ENCODE measurements at places on chromosomes 5 and 9.

GRCh38 chr5:159886296-159886695 lies 30.0 kb upstream of the ADRA1B start:
- DNase-seq = no peak

DNA sequence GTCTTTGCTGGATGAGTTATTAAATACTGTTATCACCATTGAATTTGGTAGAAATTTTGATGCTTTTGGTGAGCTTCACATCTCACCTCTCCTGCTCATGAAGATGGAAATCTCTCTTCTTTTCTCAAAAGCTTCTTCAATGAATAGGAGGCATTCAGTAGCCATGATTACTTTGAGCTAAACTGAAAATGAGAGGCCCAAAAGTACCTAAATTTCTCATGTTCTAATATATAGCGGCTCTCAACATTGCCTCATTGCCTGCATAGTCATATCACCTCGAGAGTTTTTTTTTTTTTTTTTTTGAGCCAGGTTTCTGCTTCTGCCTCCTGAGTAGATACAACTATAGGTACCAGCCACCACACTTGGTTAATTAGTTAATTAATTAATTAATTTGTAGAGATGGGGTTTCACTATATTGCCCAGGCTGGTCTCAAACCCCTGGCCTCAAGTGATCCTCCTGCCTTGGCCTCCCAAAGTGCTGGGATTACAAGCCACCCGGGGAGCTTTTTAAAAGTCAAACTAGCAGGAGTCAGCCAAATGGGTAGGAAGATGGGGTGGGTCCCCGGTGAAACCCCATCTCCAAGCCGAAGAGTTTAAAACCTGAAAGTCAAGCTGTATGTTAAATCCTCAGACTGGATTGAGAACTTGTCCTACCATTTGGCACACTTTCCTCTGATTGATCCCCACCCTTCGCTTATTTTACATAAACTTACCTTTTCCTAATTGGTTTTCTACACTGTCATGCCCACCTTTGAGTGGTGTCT lies 169.0 kb downstream of the DOCK2 start:
- DNase-seq = no peak

- no peak for DNase-seq
Measured at GRCh38 chr5:88761269-88761850, 121.6 kb downstream of the MEF2C start.

DNA sequence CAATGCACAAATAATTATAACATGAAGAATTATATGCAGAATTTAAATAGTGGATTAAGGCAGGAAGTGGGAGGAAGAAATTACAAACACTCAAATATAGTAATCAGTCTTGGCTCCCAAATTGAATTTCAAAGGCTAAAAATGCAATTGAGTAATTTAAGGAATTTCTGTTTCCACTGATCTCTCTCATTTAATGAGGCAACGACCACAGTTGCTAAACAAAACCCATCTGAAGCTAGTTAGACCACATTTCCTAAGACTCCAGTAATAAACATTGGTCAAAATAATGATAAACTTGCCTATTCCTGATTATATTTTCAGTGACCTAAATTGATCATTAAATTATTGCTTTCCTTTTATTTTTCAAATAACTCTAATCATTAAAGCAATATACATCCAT lies 174.3 kb upstream of the GRIN3A start:
- no peak for DNase-seq

GRCh38 chr5:132238169-132238744 lies 10.6 kb upstream of the P4HA2 start:
- peak; percentile 70 for DNase-seq

DNA sequence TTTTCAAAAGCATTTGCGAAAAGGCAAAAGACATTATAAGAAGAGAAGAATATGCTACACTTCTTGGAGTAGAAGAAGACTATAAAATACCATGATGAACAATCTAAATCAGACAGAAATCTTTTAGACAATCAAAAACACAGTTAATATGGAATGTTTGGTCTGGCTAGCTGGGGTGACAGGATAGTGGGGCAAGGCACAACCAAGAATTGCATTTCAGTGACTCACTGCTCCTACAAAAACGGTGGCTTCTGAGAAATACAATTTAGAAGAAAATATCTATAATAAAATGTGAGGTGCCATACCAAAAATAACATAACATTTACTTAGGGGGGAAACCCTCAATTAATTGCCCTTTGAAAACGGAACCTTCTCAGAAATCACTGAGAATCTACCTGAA lies 363.4 kb downstream of the NPR3 start:
- DNase-seq = no peak

- peak; percentile 21 for DNase-seq
Measured at GRCh38 chr5:75656311-75657003, 45.2 kb downstream of the ANKDD1B start.

GRCh38 chr9:27963836-27964235 lies 390.6 kb upstream of the C9orf72 start:
- DNase-seq = no peak

GRCh38 chr5:31962871-31963307 lies 211.2 kb downstream of the GOLPH3 start:
- no peak for DNase-seq

GRCh38 chr5:134380346-134380745 lies 9.0 kb downstream of the UBE2B start:
- DNase-seq = no peak

GRCh38 chr5:149443210-149443609 lies 64.1 kb upstream of the IL17B start:
- no peak for DNase-seq

GRCh38 chr9:75148561-75148960 lies 60.2 kb downstream of the OSTF1 start:
- no peak for DNase-seq

- no peak for DNase-seq
Measured at GRCh38 chr5:1685066-1685465, 114.6 kb downstream of the MRPL36 start.

DNA sequence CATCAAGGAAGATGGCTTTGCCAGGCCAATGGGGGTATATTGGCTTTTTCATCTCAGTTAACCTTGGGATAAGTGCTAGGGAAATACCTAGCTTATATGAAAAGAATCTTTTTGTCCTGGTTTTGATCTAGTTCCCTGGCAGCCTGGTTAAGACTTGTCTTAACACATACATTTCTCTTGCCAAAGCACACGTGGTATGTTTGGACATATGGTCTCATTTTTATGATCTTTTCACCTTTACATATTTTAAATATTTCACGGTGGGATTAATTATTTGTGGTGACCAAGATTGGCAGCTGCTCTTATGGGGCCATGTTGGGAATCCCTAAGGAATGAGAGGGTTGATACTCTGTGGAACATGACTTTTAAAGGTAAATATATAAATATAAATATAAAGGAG lies 312.5 kb downstream of the NPR3 start:
- DNase-seq = no peak

- no peak for DNase-seq
Measured at GRCh38 chr5:98568336-98568735, 205.1 kb upstream of the RGMB start.

DNA sequence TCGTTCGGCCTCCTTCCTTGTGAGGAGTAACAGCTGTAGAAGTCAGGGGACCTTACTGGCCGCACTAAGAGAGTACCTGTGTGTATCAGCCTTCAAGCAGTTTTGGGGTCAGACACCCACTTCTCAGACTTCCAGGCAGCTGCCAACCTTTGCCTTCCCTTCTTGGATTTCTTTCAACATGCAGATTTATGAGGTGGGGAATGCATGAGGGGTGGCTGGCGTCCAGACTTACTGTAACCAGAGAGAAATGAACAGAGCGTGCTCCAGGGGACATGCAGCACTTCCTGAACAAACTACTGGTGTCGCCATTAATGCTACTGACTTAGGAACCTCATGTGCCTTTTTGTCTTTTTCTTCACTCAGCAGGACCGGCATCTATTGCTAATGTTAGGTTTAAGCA lies 46.7 kb downstream of the INSYN2B start:
- DNase-seq = no peak

- no peak for DNase-seq
Measured at GRCh38 chr5:36751886-36752285, 124.7 kb upstream of the NIPBL start.

GRCh38 chr5:96747720-96748119 lies 60.0 kb downstream of the ERAP1 start:
- DNase-seq = no peak
